Pericardium fibroblast (primary cell): ENCODE measurements at places on chromosomes 6 and 20. TPM values are rescaled to one million over a fixed set of nuclear protein-coding genes. Genes with fewer than 3 reads are reported as not detected.

CCM2L gene
- total RNA-seq = not detected in 2 replicates

FIG4 gene
- 2.5 and 13.3 TPM in 2 replicates for total RNA-seq

FHL5 gene
- total RNA-seq = 0.17 TPM in 1 of 2 replicates, not detected in the other

CNKSR3 gene
- 5.7 and 6.0 TPM in 2 replicates for total RNA-seq

TRAPPC3L gene
- total RNA-seq = 0.47 TPM in 1 of 2 replicates, not detected in the other

NOX3 gene
- total RNA-seq = not detected in 2 replicates

NR2E1 gene
- not detected in 2 replicates for total RNA-seq

PHF3 gene
- total RNA-seq = 24.7 and 29.5 TPM in 2 replicates

GRIK2 gene
- total RNA-seq = 2.3 and 3.6 TPM in 2 replicates

TMEM244 gene
- total RNA-seq = not detected in 2 replicates

TFAP2D gene
- not detected in 2 replicates for total RNA-seq

NRN1 gene
- 1.2 TPM in 1 of 2 replicates, not detected in the other for total RNA-seq

TMEM170B gene
- 0.26 and 0.47 TPM in 2 replicates for total RNA-seq

MAP3K4 gene
- 7.0 and 7.5 TPM in 2 replicates for total RNA-seq

GSTA4 gene
- total RNA-seq = 38.0 and 45.8 TPM in 2 replicates

NELFE gene
- 73.6 and 83.6 TPM in 2 replicates for total RNA-seq

PLAGL1 gene
- 47.9 and 65.9 TPM in 2 replicates for total RNA-seq

ZC2HC1B gene
- not detected in 2 replicates for total RNA-seq

SNAI1 gene
- 6.0 and 10.0 TPM in 2 replicates for total RNA-seq

GSTA3 gene
- total RNA-seq = not detected in 2 replicates

RUNX2 gene
- 2.1 and 6.3 TPM in 2 replicates for total RNA-seq

ECT2L gene
- total RNA-seq = not detected in 2 replicates

OVOL2 gene
- total RNA-seq = not detected in 2 replicates

CCN5 gene
- 2.1 and 16.2 TPM in 2 replicates for total RNA-seq

EYA4 gene
- 0.60 TPM in 1 of 2 replicates, not detected in the other for total RNA-seq

FRS3 gene
- total RNA-seq = 0.68 and 3.0 TPM in 2 replicates

TRMT11 gene
- 9.9 and 14.1 TPM in 2 replicates for total RNA-seq

ENPP5 gene
- total RNA-seq = 0.51 and 0.70 TPM in 2 replicates
